Naive thymus-derived CD8-positive, alpha-beta T cell (primary cell): ENCODE measurements at places on chromosomes 1 and 21. TPM values are rescaled to one million over a fixed set of nuclear protein-coding genes. Genes with fewer than 3 reads are reported as not detected.

DNA sequence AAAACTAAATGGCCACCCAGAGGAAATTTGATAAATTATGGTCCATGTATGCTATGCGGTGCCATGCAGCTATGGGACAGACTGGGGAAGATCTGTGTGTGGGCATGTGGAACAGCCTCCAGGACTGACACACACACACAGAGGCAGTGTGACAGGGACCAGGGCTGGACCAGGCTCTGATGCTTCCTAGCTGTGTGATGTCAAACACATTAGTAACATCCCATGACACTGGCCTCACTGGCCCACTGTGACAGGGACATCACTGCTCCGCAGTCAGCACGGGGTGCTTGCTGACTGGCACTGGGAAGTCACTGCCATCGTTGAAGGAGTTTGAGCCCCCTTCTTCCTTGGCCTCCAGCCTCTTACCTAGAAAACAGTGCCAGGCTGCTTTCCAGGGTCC, 13.9 kb downstream of the RAP1GAP start:
- DNase-seq, result no peak

The SOAT1 gene
- polyA plus RNA-seq, result 65.3 TPM

GRCh38 chr1:242524571-242525359, at the start of gene PLD5:
Gene PLD5, minus strand, starts transcription at chr1:242524697.
- no peak for DNase-seq

- no peak for DNase-seq
These were observed 158.3 kb downstream of the FGGY start for GRCh38 chr1:59455206-59455605.

The TLR5 gene
- 1.2 TPM for polyA plus RNA-seq

DNA sequence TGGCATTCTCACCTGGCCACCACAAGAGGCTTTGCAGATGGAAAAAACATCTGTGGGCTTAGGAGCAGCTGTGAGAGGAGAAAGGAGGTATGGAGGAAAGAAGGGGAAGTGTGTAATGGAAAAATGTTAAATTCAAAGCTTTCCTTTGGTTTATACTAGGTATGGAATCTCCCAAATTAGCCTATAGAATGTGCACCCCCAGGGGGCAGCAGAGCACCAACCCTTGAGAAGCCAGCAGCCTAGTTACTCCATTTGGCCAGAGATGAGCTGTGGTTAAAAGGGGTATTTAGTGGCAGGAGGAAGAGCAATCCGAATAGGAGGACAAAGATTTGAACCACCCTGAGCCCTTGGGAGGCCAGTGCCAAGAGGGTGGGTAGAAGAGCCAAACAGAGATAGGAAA, 97.5 kb upstream of the CTTNBP2NL start:
- DNase-seq, result no peak

DNA sequence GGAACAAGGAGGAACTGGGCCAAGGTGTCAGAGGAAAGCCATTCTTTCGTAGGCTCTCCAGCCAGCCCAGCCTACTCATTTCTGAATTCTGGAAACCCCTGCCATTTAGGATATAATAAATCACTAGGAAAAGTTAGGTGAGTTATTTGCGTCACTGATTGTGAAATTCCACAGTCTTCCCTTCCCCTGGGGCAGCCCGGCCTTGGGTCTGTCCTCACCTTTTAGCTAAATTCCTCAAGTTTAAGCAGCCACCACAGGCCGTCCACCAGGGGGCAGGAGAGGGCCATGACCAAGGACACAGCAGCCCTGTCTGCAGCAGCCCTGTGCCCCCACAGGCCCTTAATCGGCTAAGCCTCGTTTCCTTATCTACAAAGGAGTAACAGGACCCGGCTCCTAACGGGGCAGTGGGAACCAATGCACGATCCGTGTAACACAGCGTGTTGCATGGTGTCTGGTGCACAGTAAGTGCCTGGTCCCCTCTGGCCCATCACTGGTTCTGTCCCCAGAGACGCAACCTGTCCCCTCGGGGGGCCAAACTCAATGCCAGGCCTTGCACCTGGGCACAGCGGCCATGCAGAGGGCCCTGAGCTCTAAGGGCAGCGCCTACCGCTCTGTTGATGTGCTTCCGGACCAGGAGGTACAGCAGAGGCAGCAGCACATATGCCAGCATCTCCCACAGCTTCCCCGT, 18.1 kb downstream of the GPR157 start:
- DNase-seq, result peak; percentile 88

DNA sequence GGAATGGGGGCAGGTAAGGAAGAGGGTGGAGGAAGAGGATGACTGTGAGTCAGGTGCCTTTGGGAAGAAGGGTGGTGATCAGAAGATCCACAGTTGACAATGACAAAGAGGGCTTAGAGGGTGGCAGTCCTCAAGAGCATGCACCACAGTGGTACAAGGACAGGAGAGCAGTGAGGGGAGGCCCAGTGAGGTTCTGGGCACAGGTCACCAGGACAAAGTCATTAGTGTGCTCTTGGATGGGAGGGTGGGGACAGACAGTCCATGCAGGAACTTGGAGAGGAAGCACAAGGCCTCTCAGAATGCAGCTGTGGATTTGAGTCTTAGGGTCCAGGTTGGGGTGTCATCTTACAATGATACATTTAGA, 75.1 kb downstream of the RHOU start:
- DNase-seq, result no peak

The ACADM gene
- 60.4 TPM for polyA plus RNA-seq

The ARID4B gene
- polyA plus RNA-seq, result 52.8 TPM

The CAMK2N1 gene
- polyA plus RNA-seq, result 0.23 TPM

- no peak for DNase-seq
These were observed 5.9 kb downstream of the SLC2A7 start for GRCh38 chr1:9020305-9020704.

- no peak for DNase-seq
These were observed 11.9 kb upstream of the TCP10L start for GRCh38 chr21:32597205-32597604.

DNA sequence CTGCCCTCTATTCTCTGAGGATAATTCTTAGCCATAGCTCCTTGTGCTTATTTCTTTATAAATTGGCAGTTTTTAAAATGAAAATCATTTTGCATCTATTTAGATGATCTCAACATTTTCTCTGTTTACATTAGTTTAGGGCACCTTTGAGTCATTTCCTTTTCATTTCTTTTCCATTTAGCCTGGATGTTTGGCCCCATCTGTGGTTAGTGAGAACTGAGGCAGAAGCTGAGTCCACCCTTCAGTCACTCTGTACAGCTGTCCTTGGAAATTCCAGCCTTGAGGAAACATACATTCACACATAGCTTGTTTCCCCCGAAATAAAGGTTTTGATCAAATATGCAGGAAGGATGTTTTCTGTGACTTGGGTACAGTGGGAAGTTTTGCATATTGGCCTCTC, 123.7 kb downstream of the NTNG1 start:
- DNase-seq, result no peak

GRCh38 chr1:156401681-156402081, 32.7 kb downstream of the RHBG start:
- DNase-seq, result no peak

DNA sequence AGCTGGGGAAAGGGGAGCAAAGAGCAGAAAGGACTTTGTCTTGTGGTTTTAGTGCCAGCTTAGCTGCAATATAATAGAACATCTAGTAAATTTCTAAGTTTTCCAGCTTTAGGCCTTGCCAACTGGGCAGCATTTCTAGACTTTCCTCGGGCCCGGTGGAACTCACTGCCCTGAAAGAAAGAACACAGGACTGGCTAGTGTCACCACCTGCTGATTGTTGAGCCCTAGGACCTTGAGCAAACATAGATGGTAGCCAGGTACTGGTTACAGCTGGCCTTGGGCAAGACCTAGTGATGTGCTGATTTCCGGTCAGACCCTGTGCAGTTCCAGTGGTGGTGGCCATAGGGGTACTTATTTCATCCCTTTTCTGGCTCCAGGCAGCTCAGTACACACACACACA, 753.2 kb upstream of the B3GALT2 start:
- no peak for DNase-seq

GRCh38 chr1:184635347-184635979, 119.2 kb downstream of the EDEM3 start:
- no peak for DNase-seq

DNA sequence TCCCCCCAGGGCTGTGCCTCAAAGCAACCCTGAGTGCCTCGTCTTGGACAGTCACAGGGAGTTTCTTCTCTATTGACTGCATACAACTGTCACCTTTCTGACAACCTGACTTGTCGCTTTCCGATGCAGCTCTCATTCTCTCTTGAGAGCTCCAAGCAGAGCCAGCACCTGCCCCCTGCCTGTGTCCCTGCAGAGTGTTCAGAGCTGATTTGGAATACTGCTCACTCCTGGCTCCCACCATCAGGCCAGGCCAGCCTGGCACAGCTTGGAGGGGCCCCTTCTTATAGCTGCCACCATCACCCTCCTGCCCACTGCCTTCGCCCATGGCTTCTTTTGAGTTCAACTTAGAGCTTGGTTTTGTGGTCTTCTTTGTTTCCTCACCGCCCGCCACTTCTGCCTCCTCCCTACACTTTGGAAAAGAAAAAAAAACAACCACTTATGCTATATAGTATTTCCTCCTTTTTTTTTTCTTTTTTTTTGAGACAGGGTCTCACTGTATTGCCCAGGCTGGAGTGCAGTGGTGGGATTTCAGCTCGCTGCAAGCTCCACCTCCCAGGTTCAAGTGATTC, 12.3 kb downstream of the NCF2 start:
- no peak for DNase-seq

DNA sequence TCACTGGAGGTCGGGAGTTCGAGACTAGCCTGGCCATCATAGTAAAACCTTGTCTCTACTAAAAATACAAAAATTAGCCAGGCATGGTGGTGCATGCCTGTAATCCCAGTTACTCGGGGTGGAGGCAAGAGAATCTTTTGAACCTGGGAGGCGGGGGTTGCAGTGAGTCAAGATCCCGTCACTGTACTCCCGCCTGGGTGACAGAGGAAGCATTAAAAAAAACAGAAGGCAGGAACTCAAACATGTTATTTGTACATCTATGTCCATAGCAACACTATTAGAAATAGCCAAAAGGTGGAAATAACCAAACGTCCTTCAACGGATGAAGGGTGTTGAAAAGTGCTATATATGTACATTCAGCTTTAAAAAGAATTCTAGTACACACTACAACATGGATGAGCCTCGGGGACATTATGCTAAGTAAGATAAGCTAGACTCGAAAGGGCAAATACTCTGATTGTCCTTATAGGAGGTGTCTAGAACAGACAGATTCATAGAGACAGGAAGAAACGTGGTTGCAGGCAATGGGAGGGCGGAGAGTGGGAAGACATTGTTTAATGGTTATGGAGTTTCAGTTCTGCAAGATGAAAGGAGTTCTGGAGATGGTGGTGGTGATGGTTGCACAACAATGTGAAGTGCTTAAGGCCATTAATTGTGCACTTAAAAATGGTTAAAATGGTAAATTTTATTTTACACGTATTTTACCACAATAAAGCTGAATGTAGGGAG, 19.2 kb downstream of the NLRP3 start:
- no peak for DNase-seq

- no peak for DNase-seq
These were observed 187.6 kb upstream of the ST6GALNAC5 start for GRCh38 chr1:76679534-76680152.

The OR14K1 gene
- polyA plus RNA-seq, result not detected
